WTC11 (cell line): ENCODE measurements at places on chromosomes 5 and 9. TPM values are rescaled to one million over a fixed set of nuclear protein-coding genes. Genes with fewer than 3 reads are reported as not detected.

DNA sequence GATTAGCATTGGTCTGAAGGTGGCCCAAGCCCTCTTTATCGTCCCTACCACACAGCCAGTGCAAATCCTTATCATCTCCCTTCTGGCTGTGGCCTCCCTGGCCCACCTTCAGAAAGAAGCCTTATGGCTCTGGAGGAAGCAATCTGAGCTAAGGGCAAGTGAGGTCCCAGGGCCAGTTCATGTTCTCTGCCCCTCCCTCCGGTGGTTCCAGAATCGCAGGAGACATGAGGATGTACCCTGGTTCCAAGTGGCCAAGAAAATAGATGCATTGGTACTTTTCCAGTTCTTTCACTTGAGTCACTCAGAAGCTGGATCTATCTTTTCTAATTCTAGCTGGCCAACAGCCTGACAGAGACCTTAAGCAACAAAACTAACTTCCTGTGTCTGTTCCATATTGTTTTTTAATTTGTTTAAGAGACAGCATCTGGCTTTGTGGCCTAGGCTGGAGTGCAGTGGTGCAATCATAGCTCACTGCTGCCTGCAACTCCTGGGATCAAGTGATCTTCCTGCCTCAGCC is 60.7 kb downstream of the LHFPL2 start:
- no peak for DNase-seq

HSPB3 gene
- total RNA-seq = not detected in 3 replicates

- DNase-seq = no peak
These were observed 126.9 kb downstream of the KCNIP1 start for GRCh38 chr5:170630711-170631141.

TLX3 gene
- 0.11 to 0.16 TPM in 2 of 3 replicates, not detected in the other for total RNA-seq

PSD2 gene
- total RNA-seq = 0.55 to 0.57 TPM (median 0.57 TPM) in 3 replicates

- DNase-seq = peak; percentile 49
These were observed 2.2 kb upstream of the EXOSC3 start for GRCh38 chr9:37787059-37787458.

C9 gene
- 0.07 to 0.25 TPM (median 0.21 TPM) in 3 replicates for total RNA-seq

GRCh38 chr9:72834994-72835393 is 117.9 kb downstream of the ALDH1A1 start:
- no peak for DNase-seq

GRCh38 chr5:144247131-144247530 is 76.5 kb downstream of the KCTD16 start:
- DNase-seq = no peak

DNA sequence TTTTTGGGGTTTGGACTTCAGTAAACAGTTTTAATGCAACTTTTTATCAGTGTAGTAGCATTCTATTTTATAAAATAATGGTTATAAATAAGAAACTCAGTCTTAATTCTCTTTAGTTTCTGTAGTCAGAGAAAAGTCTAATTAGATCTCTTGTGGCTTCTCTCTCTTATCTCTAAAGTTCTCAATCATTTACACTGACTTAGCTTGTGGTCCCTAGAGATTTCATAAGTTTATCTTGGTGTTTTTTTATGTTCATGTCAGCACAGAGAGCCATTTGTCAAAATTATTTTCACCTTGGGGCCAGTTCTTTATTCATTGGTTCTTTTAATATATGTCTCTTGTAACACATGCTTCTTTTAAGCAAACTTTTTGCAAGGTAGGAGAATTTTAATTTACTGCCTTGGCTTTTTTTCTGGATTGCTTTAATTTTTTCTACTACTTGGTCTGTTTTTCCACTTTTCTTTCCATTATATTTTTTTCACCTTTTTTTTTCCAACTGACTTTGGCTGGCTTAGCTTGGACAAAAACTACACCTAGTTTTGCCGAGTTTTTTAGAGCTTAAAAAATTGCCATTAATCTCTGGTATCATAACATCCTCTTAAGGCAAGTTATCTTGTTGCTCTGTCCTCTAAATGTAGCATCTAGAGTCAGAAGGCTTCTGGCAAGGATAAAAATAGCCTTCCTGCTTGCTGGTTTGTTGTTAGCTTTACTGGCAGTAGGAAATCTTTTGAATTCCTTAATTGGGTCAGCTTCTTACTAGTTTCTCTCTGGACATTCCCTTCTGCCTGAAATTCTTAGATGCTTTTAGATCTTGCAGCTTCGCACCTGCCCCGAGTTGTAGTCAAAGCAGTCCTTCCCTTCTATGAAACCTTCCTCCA is 35.3 kb downstream of the CPEB4 start:
- DNase-seq = no peak
